HFF-Myc (cell line): ENCODE measurements at places on chromosomes 5 and 9.

DNA sequence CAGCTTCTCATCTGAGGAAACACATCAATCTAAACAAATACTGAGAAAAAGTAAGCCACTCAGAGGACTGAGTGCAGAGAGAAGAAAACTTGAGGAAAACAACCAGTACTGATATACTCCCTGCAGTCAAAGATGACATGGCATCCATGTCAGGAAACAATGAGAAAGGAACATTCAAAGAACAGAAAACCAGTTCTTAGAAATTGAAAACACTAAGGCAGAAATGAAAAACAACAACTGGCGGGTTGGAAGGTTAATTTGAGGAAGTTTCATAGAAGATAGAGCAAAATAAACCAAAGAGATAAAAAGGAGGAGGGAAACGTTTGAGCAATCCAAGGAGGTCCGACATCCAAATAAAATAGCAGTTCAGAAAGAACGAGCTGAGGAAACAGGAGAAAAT, 475.2 kb downstream of the HINT1 start:
- no peak for DNase-seq

GRCh38 chr9:107782789-107783188, 293.2 kb upstream of the KLF4 start:
- no peak for DNase-seq

DNA sequence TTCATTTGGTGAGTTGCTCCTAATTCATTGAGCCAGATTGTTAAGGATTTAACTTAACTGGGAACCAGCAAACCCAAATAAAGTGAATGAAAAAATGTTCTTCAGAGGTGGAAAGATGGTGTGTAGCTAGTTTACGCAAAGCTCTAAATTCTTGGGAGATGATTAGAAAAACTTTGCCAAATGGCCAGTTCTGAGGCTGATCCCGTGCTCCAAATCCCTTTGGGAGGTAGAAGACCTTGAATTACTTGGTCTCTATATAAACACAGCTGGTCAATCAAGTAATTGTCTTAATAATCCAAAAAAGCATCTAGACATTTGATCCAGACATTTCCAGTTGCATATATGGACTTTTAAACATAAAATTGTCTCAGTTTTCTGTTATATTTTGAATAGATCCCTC, 11.4 kb downstream of the ACTL7B start:
- no peak for DNase-seq

GRCh38 chr9:121658166-121658565, 6.7 kb downstream of the DAB2IP start:
- DNase-seq: no peak

DNA sequence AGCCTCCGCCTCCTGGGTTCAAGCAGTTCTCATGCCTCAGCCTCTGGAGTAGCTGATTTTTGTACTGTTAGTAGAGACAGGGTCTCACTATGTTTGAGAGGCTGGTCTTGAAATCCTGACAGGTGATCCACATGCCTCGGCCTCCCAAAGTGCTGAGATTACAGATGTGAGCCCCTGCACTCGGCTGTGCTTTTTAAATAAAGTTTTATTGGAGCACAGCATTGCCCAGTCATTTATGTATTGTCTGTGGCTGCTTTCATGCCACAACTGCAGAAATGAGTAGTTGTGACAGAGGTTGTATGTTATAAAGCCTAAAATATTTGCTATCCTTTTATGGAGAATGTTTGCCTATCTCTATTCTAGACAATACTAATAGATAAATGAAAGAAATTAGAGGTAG, 169.2 kb downstream of the AOPEP start:
- DNase-seq: no peak

DNA sequence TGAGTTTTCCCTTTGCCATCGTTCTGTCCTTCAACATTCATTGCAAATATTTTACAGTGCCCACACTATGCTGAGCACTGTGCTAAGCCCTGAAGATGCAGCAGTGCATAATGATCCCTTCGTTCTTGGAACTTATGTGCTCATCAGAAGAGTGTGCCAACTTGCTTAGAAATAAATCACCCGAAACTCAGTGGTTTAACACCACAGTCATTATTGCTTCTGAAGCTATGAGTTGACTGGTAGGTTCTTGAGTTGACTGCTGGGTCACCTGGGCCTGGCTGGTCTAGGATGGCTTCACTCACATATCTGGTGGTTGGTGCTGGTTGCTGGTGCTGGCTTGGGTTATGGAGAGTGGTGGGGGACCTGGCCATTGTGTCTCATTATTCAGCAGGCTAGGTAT, 20.9 kb downstream of the PCSK5 start:
- DNase-seq: no peak

- DNase-seq: no peak
Measured at GRCh38 chr5:62149879-62150278, 156.1 kb upstream of the KIF2A start.

DNA sequence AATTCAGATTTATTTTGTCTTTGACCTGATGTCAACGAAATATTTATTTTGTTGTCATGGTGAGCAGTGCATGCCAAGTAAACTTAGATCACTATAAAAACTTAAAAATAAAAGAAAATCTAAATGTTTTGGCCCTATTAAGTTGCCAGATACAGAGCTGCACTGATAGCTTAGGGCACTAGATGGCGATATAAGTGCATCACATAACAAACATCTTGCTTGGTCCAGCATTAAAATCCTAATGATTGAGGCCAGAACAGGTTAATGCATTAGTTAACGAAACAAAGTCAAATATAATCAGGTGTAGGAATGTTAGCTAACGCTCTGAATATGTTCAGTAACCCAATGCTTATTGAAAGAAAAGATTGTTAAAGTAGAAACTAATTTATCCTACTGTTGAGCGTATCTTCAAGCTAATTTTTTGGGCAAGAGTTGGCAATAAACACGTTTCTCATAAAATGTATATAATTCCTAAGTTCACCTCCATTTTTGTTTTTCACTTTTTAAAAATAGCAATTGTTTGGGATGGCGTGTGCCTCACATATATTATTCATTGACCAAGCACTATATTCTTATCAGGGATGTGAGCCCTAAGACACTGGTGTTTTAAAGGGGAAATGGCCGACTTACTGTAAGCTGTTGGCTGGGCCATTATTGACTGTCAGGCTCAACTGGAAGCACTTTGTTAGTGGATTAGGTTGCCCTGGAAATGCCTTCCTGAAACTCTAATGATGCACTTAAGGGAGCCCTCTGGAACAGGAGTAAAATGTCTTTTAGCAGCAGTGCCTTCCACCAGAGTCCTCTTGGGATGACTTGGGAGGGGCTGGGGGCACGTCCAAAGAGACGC, 33.3 kb downstream of the KCTD16 start:
- peak; percentile 46 for DNase-seq

- no peak for DNase-seq
Measured at GRCh38 chr5:122984425-122984824, 52.1 kb downstream of the PPIC start.

DNA sequence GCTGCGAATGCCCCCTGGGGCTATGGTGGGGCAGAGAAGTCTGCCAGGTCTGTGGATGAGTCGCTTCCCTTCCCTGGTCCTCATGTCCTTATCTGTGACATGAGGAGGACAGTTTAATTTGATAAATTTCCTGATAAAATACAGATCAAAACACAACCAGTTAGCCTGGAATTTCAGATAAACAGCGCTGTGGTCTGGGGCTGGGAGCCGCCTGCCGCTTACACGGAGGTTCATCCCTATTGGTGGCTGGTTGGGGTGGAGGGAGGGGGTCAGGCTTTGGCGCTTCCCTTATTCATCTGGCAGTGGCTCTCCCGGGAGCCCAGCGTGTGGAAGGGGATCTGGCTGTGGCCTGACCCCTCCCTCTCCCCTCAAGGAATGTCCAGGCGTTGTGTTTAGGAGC, 17.9 kb downstream of the CRB2 start:
- no peak for DNase-seq

- no peak for DNase-seq
Measured at GRCh38 chr9:37371565-37372464, 50.7 kb upstream of the GRHPR start.

- no peak for DNase-seq
Measured at GRCh38 chr9:133389025-133389557, 12.9 kb downstream of the STKLD1 start.

DNA sequence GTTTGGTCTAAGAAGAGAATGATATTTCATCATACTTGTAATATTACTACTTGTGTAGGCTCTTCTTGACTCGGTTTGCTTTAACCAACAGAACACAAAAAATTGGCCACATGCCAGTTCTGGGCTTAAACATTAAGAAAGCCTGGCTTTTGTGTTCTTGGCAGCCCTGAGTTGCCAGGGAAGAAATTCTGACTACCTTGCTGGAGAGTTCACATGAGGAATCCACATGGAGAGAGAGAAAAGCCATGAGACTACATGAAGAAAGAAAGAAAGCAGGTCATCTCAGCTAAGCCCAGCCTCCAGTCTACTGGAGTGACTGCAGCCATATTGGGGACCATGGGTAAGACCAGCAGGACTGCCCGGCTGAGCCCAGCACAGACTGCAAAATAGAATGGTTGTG, 524.8 kb downstream of the RAB3C start:
- no peak for DNase-seq

DNA sequence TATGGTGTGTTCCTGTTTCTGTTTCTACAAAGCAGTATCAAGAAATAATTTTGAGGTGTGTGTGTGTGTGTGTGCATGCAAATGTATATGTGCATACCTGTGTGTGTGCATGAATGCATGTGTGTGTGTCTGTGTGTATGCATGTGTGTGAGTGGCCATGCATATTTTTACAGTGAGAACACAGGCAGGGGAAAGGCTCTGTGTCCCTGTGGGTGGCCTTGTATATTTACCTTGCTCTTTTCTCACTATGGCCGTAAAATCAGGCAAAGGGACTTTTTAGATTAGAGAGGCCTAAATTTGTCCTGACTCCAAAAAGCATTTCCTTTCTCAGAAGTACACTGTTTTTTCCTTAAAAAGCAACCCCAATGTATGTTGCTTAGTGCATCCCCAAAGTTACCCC, 293.4 kb downstream of the MARCHF11 start:
- DNase-seq: no peak

GRCh38 chr5:142915813-142916424, 145.7 kb downstream of the ARHGAP26 start:
- DNase-seq: no peak

DNA sequence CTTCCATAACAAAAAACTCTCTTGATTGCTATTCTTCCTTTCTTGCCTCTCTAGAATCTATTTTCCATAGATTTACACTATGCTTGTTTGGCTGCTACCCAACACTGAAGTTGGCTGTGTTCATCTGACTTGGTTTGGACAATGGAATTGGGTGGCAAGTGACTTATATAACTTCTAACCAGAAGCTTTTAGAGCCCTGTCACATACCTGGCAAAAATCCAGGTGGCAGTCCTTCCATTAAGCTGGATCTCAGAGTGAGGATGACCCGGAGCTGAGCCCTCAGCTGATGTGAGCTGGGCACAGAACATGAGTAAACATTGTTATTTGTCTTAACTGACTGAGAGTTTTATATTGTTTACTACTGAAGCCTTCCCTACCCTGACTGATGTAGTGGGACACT, 225.7 kb downstream of the TLR4 start:
- DNase-seq: no peak

DNA sequence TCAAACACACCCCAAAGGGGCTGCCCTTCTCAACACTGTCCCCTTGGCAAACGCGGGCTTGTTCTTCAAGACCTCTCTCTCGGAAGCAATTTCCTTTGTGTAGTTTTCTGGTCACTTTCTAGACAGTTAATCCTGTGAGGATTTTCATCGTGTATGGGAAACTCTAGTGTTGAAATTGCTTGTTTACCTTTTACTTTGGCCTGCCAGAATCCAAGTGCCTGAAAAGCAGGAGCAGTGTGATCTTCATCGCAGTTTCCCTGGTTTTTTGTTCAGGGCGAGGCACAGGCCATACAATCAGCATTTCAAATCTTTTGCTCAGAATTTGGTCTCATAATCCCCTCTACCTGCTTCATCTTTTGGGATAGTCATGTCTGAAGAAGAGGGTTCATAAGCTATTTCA, 115.7 kb upstream of the C9orf72 start:
- no peak for DNase-seq

GRCh38 chr9:89037346-89037745, 46.1 kb downstream of the S1PR3 start:
- no peak for DNase-seq

- DNase-seq: no peak
Measured at GRCh38 chr9:87334366-87334765, 163.3 kb upstream of the DAPK1 start.

GRCh38 chr5:152329761-152330283, 75.3 kb downstream of the NMUR2 start:
- DNase-seq: no peak

DNA sequence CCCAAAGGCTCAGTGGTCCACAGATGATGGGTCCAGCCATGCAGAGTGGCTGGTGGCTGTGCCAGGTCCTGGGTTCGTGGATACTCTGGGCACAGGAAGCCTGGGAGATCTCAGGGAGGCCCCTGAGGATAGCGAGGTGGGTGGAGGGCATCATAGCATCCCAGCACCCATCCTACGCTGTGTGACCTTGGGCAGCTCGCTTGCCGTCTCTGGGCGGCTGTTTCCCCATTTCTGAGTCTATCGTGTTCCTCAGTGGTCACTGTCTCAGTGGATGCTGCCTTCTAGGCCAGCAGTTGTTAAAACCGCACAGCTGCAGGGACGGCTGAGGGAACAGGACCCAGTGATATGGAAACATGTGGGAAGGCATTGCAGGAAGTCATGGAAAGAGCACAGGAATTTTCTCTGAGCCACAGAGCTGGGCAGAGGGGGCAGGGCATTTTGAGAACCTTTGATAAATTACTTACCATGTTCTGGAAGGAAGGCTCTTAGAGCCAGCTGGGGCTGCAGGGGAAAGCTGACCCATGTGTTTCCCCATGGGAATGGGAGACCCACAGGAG, 86.4 kb upstream of the COL5A1 start:
- DNase-seq: no peak

DNA sequence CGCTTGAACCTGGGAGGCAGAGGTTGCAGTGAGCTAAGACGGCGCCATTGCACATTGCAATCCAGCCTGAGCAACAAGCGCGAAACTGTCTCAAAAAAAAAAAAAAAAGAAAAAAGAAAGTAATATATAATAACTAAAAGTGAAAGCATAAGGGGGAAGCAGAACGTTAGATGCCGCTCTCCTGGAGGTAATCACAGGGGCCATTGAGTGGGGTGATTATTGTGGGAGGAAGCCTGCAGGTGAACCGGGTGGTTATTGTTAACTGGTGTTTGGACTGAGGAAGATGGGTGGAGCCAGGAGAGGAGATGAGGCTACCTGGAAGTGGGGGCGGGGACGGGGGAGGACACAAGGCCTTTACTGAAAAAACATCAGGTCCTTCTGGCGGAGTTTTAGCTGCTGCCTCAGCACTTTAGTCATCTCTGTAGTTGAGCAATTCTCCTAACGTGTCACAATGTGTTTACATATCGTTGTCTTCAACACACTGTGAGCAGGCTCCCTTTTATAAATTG, 5.3 kb upstream of the TJP2 start:
- DNase-seq: no peak

GRCh38 chr9:137860361-137860760, 17.2 kb upstream of the CACNA1B start:
- no peak for DNase-seq
